NCI-H2029 treated with DMSO at 0.1 percent for 48 hours (cell line): ENCODE measurements at places on chromosomes 3 and 15.

GRCh38 chr3:123161167-123161566 lies 40.6 kb upstream of the SEC22A start:
- DNase-seq: no peak

DNA sequence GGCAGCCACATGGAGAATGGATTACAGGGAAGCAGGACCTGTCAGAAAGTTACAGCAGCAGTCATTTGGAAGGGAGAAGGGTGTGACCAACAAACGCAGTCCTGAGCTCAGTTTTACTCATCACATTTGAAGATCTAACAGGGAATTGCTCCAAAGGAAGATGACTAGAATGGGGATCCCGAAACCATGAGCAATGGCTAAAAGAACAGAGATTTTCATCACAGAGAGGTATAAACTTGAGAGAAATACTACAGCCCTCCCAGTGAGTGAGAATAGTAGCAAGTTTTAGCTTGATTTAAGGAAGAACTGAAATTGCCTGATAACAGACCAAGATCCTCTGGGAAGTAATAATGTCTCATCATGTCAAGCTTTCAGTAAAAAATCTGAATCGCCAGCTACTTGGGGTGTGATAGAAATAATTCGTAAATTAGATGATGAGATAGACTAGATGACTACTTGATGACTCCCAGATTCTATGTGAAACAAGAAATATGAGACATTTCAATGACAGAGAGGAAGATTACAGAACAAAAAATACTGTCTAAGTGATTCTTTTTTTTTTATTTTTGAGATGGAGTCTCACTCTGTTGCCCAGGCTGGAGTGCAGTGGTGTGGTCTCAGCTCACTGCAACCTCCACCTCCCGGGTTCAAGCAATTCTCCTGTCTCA lies 16.9 kb downstream of the CD47 start:
- DNase-seq: no peak

GRCh38 chr15:99123713-99124451 lies 19.0 kb downstream of the SYNM start:
- DNase-seq: no peak

DNA sequence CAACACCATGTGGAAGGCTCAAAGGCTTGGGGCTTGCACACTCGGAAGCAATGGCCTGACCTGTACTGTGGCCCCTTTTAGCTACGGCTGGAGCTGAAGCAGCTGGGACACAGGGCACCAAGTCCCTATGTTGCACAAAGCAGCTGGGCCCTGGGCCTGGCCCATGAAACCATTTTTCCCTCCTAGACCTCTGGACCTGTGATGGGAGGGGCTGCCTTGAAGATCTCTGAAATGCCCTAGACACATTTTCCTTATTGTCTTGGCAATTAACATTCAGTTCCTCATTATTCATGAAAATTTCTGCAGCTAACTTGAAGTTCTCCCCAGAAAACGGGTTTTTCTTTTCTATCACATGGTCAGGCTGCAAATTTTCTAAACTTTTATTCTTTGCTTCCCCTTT lies 85.6 kb upstream of the ALDH1A3 start:
- no peak for DNase-seq

- no peak for DNase-seq
These were observed 78.7 kb downstream of the ISG20 start for GRCh38 chr15:88717382-88718031.
